ENCODE measurements at places on chromosomes 7 and 10.

DNA sequence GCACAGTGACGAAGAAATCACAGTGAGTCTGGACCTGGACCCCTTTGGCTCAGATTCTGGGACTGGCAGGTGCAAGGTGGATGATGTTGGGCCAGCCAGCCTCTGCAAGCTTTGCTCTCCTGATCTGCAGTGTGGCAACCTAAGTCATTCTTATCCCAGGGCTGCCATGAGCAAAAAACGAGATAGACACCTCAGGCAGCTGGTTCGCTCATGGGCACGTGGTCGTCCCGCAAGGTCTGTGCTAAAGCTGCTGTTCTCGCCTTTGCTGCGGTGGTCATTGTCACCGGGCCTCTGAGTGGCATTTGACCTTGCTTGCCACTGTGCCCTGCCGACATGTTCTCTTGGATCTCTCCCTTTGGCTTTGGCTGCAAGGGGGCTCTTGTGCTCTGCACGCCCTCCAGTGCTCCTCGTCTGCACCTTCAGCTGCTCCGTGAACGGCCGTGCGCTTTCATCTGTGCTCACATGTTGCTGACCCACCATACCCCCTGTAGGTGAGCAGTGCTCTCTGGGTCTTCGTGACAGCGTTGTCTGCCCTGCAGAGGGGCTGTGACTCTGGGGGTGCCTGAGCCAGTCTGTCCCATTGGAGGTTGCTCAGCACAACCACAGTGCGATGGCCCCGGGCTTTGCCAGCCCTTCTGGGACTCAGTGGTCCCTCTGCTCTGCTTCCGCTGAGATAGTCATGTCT lies 317.0 kb downstream of the GLRX3 start:
- no peak for DNase-seq

- no peak for DNase-seq
These were observed 199.0 kb downstream of the GPR37 start for GRCh38 chr7:124566583-124566982.

GRCh38 chr10:69362471-69362954 lies 54.2 kb downstream of the TACR2 start:
- no peak for DNase-seq

DNA sequence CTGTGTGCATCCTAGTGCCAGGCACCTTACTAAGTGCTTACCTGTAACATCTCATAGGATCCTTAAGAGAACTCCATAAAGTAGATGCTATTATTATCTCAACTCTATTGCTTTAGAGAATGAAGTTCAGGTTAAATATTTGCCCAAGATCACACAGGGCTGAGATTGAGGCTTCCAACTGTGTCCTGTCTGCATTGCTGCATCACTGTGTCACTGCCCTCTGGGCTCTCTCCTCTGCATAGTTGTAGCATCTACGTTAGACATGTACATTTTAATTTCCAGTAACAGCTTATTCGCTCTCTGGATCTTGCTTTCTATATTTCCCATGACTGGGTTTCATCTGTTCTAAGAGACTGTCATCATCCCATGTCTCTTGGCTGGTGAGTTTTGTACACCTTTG lies 63.6 kb upstream of the FZD8 start:
- no peak for DNase-seq

DNA sequence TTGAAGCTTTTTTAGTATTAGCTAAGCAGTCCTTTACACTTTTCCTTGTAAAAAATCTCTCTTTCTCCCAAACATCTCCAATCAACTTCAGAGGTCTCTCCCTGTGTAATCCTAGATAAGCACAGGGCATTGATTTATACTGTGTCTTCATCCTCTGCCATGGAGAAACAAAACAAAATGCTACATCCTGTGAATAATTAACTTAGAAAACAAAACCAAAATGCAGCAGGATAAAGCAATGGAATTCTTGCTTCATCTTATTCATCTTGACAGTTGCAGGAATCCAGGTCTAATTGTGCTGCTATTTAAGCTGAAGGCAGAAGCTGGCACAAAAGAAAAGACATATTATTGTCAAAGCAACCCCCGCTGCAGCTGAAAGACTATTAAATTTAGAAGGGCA lies 641.5 kb upstream of the SORCS1 start:
- no peak for DNase-seq

GRCh38 chr7:67019562-67020390 lies 23.1 kb downstream of the TYW1 start:
- no peak for DNase-seq

DNA sequence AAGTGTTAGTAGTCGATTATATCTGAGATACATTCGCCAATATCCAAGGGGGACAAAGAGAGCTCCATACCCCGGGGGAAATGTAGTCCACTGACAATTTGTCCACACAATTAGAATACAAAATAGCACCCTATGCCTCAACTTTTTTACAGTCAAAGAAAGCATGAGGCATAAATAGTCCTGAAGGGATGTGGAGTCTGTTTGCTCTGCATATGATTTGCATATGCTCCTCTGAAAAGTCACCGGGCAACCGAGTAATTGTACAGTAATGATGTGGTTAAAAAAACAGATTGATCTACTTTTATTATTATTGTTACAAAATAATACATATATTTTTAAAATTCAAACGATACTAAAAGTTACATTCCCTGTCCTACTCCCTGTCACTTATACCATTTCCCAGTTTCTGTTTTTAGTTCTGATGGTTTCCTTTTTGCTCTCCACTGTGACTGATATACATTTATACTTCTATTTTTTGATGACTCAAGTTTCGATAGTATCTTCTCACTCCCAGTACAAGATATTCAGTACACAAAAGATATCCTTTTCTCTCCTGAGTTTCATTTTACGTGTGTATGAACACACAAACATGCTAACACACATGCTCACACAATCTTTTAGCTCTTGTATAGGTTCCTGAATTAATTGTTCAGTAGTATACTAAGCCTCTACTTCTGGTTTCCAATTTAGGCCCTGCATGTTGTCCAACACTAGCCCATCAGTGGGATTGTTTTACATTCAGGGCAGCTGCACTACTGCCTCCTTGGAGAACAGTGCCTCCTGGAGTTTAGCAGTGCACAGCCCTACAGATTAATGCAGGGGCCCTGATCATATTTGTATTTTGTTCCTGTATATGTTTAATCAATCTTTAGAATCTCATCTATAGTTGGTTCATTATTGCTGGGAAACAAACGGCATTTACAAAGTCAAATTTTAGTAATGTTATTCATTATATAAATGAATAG lies 130.9 kb downstream of the TES start:
- no peak for DNase-seq

DNA sequence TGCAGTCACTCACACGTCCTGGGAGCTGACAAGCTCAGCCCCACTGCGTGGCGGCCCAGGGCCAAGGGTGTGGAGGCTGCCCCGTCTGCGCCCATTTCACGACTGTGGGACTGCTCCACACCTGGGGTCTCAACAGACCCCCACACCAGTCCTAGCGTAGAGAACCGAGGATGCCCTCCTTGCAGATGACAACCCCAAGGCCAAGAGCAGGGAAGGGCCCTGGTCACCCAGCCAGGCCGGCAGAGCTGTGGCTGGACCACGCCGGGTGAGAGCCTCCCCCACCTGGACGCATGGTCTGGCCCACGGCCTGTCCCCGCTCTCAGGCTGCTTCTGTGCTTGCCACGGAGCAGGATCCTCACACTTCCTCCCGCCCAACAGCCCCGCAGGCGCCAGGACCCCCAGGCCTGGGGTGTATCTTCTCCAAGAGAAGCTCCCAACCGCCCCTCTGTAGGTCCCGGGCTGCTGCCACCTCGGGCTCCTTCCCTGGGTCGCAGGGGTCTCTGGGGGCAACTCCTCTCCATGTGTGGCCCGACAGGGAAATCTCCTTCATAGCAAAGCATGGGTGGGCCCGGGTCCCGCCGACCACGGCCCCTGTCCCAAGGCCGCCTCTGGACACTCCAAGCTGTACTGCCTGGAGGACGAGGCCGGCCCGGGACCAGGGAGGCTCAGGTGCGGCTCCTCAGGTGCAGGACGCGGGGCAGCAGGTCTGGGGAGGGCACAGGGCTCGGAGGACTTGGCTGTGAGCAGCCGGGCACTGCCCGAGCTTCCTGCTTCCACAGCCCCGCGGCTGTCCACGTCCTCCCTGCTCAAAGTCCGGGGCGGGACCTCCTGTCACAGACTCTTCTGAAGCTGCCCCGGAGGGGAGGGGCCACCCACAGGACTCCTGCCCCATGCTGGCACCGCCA lies 88.8 kb downstream of the FOXL3 start:
- no peak for DNase-seq

DNA sequence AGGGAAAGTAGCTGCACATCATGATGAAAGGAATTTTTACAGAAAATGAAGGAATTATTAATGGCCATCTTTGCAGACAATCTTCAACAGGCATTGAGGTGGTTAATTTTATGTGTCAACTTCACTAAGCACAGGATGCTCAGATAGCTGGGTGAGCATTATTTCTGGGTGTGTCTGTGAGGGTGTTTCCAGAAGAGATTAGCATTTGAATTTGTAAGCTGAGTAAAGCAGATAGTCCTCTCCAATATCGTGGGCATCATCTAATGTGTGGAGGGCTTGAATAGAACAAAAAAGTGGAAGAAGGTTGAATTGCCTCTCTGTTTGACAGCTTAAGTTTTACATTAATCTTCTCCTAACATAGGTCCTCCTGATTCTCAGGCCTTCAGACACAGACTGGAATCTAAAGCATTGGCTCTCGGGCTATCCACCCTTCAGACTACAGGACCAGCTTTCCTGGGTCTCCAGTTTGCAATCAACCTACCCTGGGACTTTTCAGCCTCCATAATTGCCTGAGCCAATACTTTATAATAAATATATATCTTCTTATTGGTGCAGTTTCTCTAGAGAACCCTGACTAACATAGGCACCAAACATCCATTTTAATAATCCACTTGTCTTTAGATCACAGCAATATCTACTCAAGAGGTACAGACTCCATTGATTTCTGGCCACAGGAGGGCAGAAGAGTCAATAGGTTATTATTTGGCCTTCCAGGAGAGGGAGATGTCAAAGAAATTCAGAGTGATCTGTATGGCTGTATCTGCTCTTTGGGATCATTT lies 10.5 kb upstream of the CRPPA start:
- no peak for DNase-seq

DNA sequence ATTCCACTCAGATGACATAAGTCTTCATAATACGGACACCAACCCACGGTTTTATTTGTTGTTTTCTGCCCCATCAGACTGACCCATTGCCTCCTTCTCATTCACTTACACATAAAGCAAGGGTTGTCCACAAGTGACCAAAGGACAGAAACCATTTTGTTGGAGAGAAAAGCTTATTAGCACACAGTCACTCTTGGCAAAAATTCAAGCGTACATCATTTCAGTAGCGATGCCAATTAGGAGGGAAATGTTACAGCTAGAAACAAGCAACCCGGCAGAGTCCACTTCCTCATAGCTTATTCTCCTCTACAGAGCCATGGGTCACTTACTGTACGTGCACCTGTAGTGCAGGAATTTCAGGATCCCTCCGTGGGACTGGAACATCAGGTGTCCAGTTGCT lies 23.0 kb downstream of the ABLIM1 start:
- DNase-seq: no peak

- peak; percentile 37 for DNase-seq
These were observed at the start of gene LAMB1 for GRCh38 chr7:108002726-108003598. Gene LAMB1 (minus strand): TSS chr7:108003161. CDS start chr7:108002885, 276 bp downstream.

- peak; percentile 16 for DNase-seq
These were observed at the start of gene CNNM1 for GRCh38 chr10:99329304-99329553. Gene CNNM1 (plus strand): TSS chr10:99329356. CDS start chr10:99329388, 32 bp downstream.
